ENCODE measurements at places on chromosomes 11 and 22.
A peak's percentile ranks its signal among the peaks of the same experiment; 100 is the strongest.

- no peak for DNase-seq
These were observed 5.6 kb downstream of the CD5 start for GRCh38 chr11:61107888-61108287.

DNA sequence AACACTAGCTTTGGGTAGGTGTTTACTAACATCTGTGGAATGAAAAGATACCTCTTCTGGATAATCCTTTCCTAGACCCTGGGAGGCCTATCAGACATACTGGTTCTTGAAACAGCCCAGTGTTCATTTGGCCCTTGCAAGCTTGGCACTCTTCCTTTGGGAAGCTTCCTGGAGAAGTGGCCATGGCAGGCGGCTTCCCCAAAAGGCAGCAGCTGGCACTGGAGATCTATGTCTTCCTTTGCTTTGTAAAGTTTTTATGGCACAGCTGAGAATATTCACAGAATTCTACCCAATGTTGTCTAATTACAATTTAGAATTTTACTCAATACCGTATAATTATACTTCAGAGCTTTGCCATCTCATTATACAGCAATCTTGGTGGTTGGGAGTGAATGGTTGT lies 199.2 kb upstream of the C11orf87 start:
- no peak for DNase-seq

DNA sequence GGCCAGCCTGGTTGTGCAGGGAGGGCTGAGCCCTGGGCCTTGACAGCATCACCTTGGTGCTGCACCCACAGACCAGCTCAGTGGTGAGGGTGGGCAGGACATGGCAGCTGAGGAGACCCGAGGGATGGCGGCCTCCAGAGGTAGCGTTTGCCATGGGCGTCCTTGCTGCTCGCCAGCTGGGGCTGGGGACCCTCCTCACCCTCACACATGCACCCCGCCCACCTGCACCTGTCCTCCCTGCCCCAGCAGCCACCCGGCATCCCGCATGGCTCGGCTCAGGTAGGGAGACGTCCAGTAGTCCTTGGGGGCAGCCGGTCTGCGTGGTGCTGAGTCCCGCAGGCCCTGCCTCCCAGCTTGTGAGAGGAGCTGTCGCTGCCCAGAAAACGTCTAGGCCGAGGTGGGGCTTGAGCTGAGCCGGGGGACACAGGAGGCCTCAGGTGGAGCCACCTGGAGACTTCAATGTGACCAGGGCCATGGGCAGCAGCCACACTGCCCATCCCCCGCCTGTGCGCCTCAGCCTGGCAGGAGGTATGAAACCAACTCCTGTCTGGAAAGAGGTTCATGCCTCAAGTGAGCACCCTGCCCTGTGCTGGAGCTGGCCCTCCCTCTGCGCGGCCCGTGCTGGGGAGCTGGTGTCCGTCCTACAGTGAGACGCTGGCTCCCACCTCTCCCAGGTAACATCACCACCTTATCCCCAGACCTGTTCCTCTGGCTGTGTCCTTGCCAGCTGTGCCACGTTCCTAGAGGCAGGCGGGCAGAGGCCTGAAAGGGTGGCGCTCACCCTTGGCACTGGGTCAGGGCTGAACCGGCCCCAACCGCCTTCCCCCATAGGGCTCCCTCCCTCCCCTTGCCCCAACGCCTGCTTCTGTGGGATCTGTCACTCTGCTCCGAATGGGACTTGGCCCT lies 3.3 kb upstream of the TRABD start:
- DNase-seq, result no peak

DNA sequence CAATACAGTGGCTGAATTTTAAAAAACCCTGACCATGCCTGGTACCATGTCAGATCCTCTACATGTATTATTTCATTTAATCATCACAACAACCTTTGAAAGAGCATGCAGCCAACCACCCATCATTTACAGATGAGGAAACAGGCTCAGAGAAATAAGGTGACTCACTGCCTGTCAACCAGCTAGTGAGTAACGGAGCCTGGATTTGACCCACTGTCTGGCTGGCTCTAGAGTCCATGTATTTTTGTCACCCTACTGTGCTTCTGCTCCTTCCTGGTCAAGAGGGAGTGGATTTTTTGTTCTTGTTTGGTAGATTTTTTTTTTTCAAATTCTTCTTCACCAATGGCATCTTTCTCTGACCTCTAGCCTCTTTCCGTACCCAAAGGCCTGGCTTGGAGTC lies 77.4 kb downstream of the CWC15 start:
- no peak for DNase-seq

- peak; percentile 35 for DNase-seq
These were observed 8.2 kb downstream of the CBX7 start for GRCh38 chr22:39144101-39144767.

GRCh38 chr11:95660038-95660437 lies 129.5 kb downstream of the FAM76B start:
- DNase-seq, result no peak

GRCh38 chr22:45103756-45104155 lies 60.0 kb upstream of the NUP50 start:
- DNase-seq, result no peak

DNA sequence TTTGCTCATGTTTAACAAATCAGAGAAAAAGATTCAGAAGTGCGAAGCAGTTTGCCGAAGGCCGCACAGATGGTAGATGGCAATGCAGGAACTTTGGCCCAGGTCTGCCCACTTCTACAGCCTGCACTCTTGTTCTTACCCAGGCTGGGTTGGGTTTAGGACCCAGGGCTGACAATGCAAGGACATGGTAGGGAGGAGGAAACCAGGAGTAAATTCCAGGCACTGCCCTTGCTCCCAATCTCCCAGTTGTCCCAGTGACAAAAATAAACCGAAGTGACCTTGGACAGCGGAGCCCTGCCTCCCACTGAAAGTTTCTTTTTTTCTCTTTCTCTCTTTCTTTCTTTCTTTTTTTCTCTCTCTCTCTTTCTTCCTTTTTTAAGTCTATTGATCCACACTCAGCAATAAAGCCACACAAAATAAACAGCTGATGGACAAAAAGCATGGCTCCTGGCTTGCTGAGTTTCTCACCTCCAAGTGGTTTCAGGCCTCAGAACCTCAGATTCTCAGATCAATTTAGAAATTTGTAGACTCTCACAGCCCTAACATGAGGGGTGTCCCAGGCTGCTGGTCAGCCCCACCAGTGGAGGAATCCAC lies 33.5 kb upstream of the FCHSD2 start:
- DNase-seq, result no peak

DNA sequence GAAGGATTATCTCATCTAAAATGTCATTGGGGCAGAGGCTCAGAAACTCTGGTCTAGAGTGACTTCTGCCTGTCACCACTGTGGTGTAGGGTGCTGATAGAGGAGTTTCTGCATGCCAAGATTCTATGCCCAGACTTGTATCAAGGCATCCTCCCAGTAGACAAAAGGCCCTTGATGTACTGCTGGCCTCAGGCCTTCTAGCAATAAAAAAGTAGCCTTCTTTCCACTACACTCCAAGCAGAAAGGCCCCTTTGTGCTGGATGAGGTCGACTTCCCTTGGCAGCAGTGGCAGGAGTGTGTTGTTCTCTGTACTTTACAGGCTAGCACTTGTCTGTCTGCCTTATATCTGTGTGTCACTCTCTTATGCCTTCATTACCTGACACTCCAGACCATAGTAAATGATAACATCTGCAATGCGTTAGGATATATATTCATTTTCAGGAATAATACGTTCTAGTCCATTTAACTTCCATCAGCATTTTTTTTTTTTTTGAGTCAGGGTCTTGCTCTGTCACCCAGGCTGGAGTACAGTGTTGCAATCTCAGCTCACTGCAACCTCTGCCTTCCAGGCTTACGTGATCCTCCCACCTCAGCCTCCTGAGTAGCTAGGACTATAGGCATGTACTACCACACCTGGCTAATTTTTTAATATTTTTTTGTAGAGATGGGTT lies 49.5 kb upstream of the RRM1 start:
- DNase-seq, result no peak

DNA sequence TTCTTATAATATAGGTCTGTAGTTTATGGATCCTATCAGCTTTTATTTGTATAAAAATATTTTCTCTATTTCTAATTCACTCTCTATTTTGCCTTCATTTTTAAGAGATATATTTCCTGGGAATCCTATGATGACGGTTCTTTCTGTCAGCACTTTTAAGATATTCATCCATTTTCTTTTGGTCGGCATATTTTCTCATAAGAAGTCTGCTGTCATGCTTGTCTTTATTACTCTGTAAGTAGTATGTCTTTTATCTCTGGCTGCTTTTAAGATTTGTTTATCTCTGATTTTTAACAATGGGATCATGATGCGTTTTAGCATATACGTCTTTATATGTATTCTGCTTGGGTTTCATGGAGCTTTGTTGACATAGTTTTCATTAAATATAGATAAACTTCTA lies 175.5 kb downstream of the SNX19 start:
- no peak for DNase-seq

- peak; percentile 4 for DNase-seq
These were observed 30.5 kb upstream of the FNBP4 start for GRCh38 chr11:47797633-47798032.

GRCh38 chr11:128948583-128948982 lies 5.9 kb upstream of the TP53AIP1 start:
- DNase-seq, result no peak

Data from stimulated activated CD8-positive, alpha-beta memory T cell treated with anti-CD3 and anti-CD28 coated beads, Interleukin-12 subunit alpha, Interleukin-12 subunit beta, amount 100 ng/mL, for 1 hour (primary cell).